AG09309 (cell line): ENCODE measurements at places on chromosomes 2 and 18.

- DNase-seq: no peak
Observed at GRCh38 chr2:211928201-211928600, 610.4 kb downstream of the ERBB4 start.

- DNase-seq: no peak
Observed at GRCh38 chr2:3553946-3554345, 4.2 kb downstream of the RNASEH1 start.

DNA sequence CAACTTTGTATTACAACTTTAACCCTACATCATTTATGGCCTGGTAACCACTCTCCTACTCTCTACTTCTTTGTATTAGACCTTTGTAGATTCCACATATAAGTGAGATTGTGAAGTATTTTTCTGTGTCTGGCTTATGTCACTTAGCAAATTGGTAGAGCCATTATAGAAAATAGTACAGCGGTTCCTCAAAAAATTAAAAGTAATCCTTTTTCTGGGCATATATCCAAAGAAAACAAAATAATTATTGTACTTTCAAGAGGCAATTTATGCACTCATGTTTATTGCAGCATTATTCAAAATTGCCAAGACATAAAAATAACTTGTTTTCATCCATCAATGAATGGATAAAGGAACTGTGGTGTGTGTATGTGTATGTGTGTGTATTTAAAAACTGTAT lies 537.5 kb upstream of the FSIP2 start:
- DNase-seq: no peak

GRCh38 chr2:27990030-27990590 lies 99.6 kb downstream of the BABAM2 start:
- no peak for DNase-seq

DNA sequence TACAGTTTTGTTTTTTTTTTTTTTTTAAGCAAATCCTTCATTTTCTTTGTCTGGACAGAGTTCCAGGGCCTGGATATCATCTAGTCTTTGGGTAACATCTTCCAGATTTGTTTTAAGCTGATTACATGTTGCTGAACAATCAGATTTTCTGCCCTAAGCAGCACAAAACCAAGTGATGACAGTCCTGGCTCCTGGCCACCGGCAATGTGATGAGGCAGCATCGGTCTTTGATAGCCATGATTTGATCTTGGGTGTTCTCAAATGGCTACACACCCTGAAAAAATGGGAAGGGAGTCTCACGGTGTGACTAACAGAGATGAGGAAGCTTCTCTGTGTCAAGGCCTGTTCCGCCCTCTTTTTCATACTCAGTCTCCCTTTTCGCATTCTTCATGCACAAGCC lies 708.6 kb upstream of the ZEB2 start:
- no peak for DNase-seq

DNA sequence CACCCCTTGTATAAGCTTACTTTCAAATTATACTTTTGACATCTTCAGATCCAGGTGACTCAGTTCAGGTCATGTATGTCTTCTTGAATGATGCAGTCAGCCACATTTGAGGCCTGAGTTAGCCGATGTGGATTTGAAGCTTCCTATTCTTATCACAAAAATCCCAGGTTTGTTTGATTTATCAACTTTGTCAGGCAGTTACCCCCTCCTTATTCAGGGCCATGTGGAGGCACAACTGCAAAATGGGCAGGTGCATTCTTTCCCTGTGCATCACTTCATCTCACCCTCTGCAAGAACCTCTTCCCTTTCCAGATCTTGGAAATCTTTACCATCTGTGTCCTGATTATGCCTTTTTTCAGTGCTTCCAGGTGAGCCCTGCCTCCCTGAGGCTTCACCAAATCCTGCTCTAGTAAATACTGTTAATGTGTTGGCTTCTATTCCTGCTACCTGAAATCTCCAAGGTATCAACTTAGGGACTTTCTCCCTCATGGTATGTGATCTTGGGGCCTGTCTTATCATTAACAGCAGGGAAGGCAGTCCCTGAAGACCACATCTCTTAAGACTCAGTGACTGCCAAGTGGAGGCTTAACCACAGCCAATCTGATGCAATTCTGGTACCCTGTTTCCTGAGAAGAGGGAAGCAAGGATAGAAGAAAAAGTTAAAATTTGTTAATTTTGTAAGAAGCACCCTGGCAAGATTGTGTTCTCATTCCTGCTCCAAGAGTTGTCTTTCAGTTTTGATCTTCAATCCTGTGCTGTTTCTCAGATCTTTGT lies 9.4 kb upstream of the ARHGAP28 start:
- DNase-seq: no peak

GRCh38 chr2:179251870-179252269 lies 12.8 kb downstream of the SESTD1 start:
- DNase-seq: no peak

DNA sequence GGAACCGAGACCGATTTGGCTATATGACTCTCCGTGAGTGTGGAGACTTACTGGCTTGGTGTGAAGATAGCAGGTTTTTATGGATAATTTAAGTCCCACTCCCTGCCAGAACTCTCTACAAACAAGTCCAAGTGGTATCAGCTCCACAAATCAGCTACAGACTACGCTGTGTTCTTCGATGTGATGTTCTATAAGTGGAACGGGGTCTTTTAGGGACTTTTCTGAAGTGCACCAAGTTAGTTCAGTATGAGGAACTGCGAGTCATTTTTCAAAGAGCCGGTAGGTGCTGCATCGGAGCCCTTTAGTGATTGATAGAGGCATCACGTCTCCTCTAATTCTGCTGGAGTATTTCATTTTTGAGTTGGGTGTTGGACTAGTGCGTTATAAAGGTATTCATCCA lies 107.1 kb downstream of the TSHZ1 start:
- DNase-seq: no peak

- no peak for DNase-seq
Observed at GRCh38 chr2:157460384-157460837, 16.5 kb upstream of the CYTIP start.

GRCh38 chr2:38794235-38794946 lies 16.4 kb downstream of the GEMIN6 start:
- no peak for DNase-seq

DNA sequence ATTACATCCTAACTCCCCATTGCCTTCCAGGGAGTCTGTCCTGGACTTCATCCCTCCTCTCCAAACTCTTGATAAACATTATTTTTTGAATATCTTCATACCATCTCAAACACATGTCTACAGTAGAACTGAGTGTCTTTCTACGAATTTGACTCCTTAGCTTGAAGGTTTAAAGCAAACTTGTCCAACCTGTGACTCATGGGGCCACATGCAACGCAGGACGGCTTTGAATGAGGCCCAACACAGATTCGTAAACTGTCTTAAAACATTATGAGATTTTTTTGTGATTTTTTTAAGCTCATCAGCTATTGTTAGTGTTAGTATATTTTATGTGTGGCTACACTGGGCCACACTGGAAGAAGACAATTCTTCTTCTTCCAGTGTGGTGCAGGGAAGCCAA lies 98.1 kb downstream of the PARD3B start:
- no peak for DNase-seq

DNA sequence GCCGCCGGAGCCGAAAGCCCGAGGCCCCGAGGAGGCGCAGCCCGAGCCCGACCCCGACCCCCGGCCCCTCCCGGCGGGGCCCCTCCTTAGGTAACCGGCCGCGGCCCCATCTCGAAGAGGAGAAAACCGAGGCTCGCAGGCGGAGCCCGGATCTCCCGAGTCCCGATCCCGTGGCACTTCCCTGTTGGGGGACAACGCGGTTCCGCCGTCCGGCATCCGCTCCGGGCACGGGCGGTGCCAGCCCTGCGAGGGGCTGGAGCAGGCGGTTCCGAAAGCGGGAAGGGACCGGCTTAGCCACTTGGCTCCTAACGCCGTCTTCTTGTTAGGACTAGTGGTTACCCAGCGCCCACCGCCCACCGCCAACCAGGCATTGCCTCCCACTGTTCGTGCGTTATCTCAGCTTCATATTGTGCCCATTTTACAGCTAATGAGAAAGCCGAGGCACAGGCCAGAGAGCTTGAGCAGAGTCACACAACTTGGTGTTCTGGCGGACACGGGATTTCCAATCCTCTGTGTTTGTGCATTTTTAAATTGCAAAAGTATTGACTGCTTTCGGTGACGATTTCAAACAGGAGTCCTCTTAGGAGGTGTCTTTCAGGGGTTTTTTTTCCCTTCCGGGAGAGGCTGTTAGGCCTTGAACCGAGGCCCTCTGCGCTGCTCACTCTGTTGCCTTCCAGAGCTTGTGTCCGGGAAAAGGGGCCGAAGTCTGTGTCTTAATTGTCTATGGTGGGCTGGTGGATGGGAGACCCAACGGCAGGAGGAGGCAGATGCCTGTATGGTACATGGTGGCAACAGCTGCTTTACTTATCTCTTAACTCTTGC lies 562 bp downstream of the CENPA start:
- DNase-seq: no peak

- DNase-seq: no peak
Observed at GRCh38 chr18:57051657-57052044, 95.2 kb upstream of the BOD1L2 start.

- DNase-seq: no peak
Observed at GRCh38 chr2:241768251-241768711, 8.3 kb upstream of the GAL3ST2 start.

DNA sequence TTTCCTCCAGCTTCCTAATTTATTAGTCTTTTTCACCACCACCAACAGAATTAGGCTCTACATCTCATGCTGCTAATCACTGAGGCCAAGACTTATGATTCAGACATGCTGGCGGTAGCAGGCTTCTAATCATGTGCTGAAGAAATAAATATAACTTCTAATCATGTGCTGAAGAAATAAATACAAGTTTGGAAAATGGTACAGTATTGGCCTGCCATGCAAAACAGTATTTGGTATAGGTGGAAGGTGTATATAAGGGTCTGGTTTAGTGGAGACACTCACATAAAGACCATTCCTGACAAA lies 240.7 kb downstream of the TGIF1 start:
- DNase-seq: no peak

GRCh38 chr2:9462886-9463697 lies 11.3 kb upstream of the IAH1 start:
- no peak for DNase-seq

DNA sequence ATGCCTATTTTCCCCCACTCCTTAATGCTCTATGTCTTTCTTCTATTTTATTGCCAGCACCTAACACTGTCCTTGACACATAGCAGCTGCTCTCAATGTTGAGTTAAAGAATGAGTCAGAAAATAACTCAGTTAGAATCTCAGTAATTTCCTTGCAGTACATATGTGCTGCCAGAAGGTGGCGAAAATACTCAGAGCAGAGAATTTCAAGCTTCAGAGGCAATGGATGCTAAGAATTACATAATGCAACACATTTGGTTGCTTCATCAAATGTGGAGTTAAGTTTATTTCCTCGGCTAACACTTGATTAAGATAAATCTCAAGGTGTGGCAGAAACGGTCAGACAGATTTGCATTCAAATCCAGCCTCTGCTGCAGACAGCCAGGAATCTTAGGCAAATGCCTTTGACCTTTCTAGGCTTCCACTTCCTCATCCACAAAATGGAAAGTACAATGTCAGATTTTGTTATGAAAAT lies 105.6 kb downstream of the VSNL1 start:
- DNase-seq: peak; percentile 70

DNA sequence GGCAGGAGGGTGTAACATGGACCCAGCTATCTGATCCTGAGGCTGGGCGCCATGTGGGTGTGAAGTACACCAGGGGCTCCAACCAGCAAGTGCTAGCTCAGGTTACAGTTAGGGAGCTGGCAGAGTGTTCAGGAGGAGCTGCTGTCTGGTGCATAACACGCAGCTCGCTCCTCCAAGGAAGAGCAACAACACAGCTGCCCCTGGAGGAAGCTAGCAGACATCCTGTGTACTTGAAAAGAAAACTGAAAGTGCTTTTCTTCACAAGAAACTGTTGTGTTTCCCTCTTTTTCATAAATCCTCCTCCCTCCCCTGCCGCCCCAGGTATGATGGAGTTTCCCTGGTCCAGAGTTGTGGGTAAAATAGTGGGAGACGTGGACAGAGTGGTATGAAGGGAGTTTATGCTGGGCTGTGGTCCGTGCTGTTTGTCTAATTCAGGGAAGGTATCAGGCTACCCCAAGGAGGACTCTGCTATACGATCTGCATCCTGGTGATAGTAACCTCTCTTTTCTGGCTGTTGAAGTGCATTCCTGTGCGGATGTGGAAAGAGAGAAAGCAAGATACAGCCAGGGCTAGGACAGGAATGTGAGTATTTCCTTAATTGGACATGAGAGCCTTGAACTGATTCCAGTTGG lies 6.1 kb upstream of the LBH start:
- DNase-seq: no peak

DNA sequence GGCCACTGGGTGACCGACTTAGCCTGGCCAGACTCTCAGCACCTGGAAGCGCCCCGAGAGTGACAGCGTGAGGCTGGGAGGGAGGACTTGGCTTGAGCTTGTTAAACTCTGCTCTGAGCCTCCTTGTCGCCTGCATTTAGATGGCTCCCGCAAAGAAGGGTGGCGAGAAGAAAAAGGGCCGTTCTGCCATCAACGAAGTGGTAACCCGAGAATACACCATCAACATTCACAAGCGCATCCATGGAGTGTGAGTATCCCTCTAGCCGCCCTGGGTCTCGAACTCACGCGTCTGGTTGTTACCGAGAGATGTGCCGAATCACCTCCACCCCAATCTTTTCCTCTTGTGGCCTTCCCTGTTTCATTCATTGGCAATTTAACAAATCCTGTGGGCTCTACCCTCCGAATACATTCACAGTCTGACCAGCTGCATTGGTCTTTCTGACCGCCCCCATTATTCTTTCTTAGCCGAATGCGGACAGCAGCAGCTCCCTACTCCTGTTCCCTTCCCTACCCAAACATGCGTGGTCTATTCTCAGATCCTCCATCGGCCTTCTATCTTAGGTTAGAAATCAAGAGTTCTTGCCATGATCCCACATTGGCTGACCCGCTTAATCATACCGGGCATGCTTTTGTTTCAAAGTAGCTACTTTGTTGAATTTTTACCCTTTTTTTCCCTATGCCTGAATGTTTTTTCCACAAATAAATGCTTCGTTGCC lies 631 bp downstream of the RPL31 start:
- DNase-seq: no peak

DNA sequence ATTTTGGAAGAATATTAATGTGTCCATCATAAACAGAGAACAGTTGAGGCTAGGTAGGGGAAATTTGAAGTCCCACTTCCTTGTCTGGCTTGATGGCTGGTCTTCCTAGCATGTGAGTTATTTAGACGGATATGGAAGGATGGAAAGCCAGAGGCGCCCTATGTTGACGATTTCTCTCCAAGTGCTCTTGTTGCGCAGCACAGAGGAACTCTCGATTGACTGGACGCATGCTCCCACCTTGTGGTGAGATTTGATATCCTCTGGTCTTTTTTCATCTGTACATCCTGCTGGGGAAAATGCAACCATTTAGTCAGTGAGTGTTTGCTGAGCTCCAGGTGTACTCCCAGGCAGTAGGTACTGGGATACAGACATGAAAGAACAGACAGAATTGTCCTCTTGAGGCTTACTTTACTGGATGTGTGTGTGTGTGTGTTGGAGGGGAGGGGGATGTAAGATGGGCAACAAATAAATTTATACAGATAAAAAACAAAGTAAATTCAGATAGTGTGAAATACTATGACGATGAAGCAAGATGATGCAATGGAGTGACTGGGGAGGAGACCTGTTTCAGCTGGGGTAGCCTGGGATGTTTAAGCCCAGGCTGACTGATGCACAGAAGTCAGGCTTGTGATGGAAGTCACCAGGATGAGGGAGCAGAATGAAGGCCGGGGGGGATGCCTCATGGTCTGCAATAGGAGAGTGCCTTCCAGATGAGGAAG lies 137.2 kb downstream of the TRIM43 start:
- peak; percentile 79 for DNase-seq

- DNase-seq: peak; percentile 14
Observed at GRCh38 chr2:29580223-29580622, 341.2 kb downstream of the ALK start.
